ENCODE measurements at places on chromosomes 11 and 22.

DNA sequence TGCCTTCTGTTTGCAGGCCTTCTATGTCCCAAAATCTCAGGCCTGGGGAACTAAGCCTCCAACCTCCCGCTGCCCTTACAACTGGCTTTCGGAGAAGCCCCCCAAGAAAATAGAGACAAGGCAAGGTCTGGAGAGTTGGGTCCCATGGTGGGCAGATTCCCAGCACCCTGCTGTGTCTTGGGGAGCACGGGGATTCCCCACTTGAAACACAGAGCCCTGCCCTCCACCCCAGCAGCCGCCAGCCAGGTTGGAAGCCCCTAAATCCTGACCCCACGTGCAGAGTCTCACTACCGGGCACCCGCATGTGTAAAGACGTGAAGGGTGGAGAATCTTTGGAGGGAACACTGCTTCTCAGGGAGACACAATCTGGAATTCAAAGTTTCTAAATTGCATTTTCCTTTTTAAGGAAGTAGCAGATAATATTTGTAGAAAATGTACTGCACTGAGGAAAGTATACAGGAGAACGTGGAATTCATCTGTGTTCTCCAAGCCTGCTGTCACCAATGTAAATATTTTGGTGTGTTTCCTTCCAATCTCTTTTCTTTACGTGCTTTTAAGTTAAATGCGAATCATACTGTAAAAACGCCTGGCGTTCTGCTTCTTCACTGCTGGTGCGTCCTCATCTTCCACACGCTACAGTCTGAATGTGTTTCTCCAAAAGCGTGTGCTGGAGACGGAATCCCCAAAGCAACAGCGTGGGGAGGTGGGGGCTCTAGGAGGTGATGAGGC is 220.9 kb downstream of the BRD1 start:
- DNase-seq: no peak

GRCh38 chr11:95363164-95363563 is 132.2 kb upstream of the SESN3 start:
- no peak for DNase-seq

DNA sequence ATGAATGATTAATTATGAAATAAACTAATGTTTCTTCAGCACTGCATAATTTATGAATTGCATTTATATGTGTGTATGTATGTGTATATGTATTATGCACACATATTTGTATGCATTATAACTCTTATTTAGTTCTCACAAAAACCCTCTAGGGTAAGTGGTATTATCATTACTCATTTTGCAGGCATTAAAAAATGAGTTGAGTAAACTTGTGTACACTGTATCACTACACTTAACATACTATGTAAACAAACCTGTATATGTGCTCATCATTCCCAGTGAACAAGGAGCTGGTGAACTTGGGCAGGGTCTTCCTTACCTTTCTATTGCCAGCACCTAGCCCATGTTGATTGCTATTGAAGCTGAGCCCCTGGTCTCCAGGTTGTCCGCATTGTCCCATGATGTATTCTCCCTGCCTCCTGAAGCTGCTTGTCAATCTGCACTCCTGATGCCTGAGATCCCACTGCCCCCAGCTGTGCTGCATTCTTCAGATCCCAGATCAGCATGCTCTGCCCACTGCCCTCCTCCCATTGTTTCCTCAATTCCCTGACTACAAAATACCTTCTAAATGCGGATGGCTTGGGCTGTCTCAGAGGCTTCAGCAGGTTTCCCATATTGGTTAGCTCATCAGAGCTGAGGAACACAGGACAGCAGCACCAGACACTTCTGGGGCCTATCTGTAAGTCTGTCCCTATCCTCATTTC is 267.9 kb upstream of the SESN3 start:
- no peak for DNase-seq

- DNase-seq: no peak
These were observed 34.1 kb downstream of the OR4D9 start for GRCh38 chr11:59545179-59546020.

- no peak for DNase-seq
These were observed 1058.2 kb downstream of the LRRC4C start for GRCh38 chr11:40401132-40401853.

DNA sequence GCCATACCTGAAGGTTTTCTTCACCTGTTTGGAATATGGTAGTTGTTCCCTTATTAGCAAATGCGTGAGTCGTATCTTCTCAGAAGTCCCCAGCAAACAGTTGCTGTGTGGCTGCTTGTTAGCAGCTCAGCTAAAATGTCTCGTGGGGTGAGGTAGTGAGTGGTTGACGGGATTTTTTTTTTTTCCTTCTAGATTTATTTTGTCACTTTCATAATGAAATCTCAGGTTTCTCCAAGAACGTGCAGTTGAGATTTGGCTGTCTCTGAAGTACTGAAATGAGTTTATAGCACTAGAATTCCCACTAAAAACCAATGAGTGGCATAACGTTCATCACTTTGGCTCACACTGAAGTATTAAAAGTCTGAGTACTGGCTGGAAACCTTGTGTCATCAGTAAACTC is 16.8 kb downstream of the RCN1 start:
- DNase-seq: no peak

GRCh38 chr11:66543263-66544107 is 2.4 kb downstream of the ZDHHC24 start:
- DNase-seq: no peak

DNA sequence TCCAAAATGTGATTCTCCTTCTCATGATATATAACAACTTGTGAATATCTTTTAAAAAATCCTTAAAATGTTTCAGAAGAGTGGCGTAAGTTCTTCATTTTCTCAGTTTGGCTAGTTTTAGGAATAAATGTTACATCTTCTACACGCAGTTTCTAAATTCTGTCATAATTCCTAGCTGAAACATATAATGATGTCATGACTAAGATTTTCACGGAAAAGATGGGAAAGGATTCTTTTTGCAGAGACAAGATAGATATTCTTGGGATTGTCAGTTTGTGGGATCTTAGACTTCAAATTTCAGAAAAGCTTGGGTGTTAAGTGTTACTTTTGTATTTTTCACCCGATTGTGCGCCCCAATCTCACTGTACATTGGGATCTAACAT is 1.7 kb downstream of the EED start:
- DNase-seq: no peak

DNA sequence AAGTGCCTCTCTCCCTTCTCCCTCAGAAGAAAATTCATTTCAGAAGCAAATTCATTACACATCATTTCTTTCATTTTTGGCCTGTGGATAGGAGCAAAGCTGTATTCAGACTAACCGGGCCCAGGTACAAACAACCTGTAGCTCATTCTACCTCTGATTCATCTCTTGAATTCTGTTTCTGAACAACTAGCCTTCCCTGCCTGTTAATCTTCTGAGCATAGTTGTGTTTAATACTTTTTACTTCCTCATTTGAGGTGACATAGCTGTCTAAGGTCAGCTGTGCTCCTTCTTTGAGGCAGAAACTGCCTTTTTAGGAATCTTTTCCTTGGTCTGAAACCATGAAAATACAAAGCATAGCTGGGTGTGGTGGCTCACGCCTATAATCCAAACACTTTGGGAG is 12.6 kb upstream of the IL18BP start:
- DNase-seq: no peak

GRCh38 chr11:64916040-64916774 is 802 bp downstream of the ATG2A start:
- DNase-seq: no peak

DNA sequence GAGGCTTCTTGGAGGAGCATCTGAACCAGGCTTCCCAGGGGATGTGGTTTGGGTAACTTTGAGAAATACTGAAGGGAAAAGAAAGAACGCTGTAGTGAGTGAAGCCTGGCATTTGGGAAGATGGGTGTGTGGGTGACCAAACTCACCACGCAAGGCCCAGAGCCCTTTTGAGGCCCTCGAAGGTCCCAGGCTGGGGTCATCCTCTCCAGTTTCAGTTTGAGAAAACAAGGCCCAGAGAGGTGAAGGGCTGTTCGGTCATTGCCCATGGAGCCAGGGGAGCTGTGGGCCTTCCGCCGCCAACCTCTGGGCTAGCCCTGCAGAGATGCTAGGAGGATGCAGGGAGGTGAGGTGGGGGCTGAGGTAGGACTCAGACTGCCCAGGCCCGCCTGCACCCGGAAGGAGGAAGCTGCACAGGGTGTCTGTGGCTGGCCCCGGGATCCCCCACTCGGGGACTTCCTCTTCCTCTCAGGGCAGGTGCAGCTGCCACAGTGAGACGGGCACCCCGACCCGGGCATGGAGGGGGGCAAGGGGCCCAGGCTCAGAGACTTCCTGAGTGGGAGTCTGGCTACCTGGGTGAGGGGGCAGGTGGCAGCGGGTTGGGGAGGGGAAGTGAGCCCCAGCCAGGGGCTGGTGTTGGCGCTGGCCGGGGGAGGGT is at the start of gene CCDC88B:
Gene CCDC88B (plus strand): TSS at position 451 of the 655 bp plus-strand sequence. CDS start 63 bp downstream, at position 514.
- no peak for DNase-seq

DNA sequence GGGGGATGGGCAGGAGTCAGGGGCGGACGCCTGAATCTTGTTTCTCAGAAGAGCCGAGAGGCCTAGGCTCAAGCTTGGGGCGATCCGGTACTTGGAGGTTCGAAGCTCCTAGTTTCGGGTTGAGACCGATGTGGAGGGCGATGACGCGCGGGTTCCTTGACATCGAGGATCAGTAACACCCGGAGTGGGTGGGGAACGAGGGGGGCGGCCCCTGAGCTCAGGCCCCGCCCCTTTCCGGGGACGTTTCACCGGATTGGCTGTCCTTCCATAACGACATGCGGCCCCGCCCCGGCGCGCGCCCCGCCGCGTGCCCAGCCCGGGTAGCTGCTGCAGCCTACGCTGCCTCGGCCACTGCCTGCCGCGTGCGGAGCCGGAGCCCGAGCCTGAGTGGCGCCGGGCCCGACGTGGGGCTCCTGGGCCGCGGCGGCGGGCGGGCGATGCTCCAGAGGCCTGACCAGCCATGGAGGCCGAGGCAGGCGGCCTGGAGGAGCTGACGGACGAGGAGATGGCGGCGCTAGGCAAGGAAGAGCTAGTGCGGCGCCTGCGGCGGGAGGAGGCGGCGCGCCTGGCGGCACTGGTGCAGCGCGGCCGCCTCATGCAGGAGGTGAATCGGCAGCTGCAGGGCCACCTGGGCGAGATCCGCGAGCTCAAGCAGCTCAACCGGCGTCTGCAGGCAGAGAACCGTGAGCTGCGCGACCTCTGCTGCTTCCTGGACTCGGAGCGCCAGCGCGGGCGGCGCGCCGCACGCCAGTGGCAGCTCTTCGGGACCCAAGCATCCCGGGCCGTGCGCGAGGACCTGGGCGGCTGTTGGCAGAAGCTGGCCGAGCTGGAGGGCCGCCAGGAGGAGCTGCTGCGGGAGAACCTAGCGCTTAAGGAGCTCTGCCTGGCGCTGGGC is at the start of gene CCDC85B:
Gene CCDC85B (plus strand): TSS at position 350 of the 895 bp plus-strand sequence. CDS start 111 bp downstream, at position 461.
- peak; percentile 89 for DNase-seq

- DNase-seq: no peak
These were observed 110.0 kb downstream of the TP53I11 start for GRCh38 chr11:44840521-44841251.

DNA sequence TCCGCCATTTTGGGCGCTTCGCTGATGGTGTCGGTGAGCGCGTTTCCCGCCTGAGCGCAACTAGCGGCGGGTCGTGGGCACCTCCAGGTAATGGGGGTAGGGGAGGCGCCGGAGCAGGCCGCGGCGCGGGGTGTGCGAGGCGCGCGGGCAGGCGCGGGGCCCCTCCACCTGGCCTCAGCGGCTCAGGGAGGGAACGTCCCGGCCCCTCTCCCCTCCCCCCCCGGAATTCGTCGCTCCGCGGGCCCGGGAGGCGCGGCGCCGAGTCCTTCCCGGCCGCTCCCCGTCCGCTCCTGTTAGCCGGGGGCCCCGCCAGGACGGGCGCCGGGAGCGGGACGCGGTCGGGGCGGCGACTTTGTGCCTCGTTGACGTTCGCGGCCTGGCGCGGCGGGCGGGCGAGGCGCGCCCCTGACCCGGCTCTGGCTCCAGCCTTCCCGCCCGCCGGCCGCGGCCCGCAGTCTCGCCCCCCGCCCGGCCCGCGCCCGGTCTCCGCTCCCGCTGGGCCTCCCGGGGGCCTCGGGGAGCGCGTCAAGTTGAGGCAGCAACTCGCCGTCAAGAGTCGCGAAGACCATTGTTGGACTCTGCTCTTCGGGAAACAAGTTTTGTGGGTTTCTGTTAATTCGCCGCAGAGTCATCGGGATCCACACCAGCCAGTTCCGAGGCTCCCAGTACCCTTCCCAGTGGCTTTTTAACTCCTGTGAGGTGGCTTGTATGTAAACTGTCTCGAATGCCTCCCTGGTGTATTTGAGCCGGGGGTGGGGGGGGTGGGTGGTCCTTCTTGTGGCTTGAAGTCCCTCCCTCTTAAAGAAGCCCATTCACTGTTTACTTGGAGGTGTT is at the start of gene PPP6R3:
Gene PPP6R3 (plus strand): TSS at position 12 of the 834 bp plus-strand sequence. CDS start 76,913 bp downstream, outside the sequence.
- no peak for DNase-seq

DNA sequence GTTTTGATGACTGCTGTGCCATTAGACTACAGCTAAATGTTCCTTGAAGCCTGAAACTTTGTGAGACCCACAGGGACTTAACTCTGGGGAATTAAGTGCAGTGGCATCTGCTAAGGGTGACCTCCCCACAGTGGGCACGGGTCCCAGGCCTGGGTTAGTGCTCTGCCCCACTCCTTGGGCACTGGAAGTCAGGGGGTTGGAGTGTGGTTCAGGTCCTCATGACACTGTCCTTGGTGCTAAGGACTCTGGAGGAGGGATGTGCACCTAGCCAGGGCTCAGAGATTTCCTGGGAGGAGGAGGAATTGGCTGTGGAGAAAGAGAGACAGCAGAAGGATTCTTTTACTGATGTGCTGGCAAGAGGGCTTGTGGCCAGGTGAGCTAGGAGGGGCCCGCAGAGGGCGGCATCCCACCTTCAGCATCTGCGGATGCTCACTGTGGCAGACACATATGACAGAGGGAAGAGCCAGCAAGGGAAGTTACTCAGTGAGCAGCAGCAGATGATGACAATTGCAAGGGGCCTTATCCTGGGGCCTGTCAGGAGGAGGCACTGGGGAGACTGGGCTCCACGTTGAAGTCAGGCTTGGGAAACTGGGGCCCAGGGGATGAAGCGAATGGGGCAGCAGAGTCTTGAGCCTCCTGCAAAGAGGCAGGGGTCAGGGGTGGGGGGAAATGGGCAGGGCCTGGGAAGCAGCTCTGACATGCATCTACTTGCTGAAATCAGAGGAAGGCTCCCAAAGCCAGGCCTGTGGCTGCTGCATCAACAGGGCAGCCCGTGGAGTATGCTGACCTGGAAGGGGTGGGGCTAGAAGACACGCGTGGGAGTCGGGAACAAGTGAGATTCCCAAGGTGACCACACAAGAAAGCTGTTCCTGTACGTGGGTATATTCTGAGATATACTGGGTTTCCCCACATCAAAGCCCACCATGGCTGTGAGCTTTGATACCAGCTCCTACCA is 144.0 kb downstream of the MPPED1 start:
- no peak for DNase-seq

- no peak for DNase-seq
These were observed 25.5 kb upstream of the CD82 start for GRCh38 chr11:44539971-44540370.

DNA sequence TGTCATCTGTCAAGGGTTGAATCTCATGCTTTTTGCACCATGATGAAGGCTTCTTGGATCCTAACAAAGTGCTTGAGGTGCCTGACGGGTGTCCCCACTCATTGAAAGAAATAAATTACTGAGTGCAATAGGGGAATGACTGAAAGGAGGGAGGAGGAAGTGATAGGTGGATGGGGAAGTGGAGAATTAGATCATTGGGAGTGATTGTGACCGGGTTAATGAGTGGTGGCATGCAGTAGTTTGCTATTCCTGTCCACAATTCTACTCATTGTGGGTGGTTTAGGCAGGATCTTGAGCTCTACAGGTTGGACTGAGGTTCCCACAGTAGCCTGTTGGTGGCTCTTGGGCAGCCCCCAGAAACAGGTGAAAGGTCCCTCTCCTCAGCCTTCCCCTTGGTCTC is 44.3 kb downstream of the THAP12 start:
- no peak for DNase-seq
